ENCODE measurements at places on chromosomes 12 and 14.
A peak's percentile ranks its signal among the peaks of the same experiment; 100 is the strongest.

DNA sequence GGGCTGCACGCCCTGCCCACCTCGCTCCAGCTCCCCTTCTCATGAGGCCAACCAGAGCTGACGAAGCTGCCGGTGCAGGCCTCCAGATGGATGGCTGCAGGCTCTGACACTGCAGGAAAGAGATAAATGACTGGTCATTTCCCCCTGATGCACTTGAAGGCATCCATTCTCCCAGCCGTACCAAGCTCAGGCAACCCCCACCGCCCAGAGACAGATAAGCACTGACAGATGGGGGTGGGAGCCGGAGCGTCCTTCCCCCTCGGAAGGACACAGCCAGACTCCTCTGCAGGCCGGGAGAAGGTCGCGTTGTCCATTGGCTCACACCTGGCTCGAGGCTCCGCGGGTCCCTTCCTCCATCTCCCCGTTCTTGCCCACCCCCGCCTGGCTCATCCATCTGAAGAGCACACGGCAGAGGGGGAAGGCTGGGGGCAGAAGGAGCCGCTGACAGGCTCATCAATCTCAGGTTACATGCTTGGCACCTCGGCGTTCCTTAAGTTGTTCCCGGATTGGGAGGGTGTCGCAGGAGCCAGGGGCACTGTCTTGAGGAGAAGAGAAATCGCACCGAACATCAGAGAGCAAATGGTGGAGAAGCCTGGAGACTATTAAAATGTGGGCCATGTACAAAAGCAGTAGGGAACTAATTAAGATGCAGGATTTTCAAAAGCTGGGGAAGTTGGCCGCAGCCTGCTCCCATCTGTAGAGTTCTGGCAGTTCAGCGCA lies 151.6 kb downstream of the DPF3 start:
- DNase-seq: no peak

- DNase-seq: no peak
Observed at GRCh38 chr14:60622210-60622916, 26.9 kb downstream of the SIX1 start.

GRCh38 chr12:131464081-131464480 lies 246.8 kb upstream of the SFSWAP start:
- no peak for DNase-seq

DNA sequence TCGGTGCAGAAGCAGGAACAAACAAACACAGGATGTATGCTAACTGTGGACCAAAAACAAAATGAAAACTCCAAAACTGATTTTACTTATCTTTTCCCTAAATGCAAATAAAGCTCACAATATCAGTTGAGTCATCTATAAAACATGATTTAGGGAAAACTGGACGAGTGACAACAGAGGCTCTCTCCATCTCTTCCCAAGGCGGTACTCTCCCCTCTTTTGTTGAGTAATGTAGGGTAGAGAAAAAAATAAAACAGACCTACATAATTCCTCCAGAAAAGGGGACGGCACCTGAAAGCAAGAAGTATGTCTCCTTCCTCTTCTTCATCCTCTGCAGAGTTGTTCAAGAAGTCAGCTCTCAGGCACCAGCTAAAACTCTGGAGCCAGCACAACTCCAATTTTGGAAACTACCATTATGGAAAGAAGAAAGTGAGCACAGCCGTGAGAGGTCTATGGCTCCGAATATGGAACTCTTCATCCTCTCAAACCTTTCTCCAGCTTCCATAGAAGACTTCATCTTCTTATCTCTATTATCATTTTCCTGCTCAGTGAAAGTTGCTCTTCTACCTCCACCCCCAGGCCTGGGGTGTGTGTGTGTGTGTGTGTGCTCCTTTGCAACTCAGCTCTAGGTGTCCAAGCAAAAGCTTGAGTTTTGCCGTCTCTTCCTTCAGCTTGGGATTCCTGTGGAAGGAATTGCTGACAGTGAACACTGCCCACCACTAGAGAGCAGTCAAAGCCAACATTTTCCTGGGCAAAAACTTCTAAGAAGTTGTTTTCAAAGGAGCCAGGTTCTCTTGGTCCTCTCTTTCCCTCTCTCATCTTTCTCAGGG lies 155.4 kb downstream of the DIO2 start:
- peak; percentile 77 for DNase-seq

DNA sequence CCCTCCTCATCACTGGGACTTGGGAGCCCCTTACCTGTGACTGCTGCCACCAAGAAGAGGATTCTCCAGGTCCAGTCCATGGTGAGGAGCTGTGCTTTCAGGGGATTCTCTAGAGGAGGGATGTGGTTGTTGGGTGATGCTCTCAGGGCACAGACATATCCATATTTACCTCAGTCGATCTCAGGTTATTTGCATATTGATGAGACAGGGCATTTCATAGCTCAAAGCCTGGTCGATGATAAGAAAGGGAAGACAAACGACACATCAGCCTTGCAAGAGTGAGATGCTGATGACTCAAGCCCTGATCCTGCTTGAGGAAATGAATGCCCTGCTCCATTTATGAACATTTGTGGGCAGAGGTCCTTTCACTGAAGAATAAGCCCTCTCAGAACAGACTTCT lies 981.0 kb downstream of the TMEM121 start:
- no peak for DNase-seq
